ENCODE measurements at places on chromosomes 12 and 14. TPM values are rescaled to one million over a fixed set of nuclear protein-coding genes. Genes with fewer than 3 reads are reported as not detected.

SLC5A8 gene
- total RNA-seq: not detected

KCNMB4 gene
- total RNA-seq: 1.6 TPM

SOAT2 gene
- total RNA-seq: not detected

DNA sequence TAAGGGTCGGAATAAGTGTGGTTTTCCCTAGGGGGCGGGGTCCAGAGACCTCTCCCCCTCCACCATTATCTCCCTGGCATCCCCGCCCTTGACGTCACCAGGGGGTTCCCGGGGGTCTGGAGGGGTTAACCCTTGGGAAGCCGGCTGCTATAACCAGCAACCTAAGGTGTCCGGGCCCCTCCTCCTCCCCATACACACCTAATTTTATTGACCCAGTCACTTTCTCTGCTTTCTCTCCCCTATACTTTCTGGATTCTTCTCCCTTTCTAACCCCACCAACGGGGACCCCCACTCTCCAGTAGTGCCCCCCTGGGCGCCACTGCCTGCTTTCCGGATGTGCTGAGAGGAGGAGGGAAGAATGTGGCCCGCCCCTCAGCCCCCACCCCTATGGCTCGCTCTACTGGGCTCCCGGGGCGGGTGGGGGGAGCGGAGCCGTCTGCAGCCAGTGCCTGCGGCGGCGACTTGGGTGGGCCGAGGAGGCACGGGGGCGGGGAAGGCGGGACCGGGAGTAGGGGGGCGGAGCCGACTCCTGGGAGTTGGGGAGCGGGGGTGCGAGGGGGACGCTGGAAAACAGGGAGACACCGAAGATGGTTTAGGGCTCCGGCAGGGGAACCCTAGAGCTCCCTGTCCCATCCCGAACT lies 1.8 kb downstream of the GLI1 start:
- DNase-seq: peak; percentile 81

- no peak for DNase-seq
Measured at GRCh38 chr14:24463884-24464785, 21.6 kb upstream of the SDR39U1 start.

KLRC1 gene
- total RNA-seq: not detected

All from Right ventricle myocardium inferior (tissue), 1 donor.